NCI-H2171 (cell line): ENCODE measurements at places on chromosomes 3 and 15.

GRCh38 chr3:46749129-46749528 is 31.5 kb upstream of the PRSS50 start:
- DNase-seq, result no peak

DNA sequence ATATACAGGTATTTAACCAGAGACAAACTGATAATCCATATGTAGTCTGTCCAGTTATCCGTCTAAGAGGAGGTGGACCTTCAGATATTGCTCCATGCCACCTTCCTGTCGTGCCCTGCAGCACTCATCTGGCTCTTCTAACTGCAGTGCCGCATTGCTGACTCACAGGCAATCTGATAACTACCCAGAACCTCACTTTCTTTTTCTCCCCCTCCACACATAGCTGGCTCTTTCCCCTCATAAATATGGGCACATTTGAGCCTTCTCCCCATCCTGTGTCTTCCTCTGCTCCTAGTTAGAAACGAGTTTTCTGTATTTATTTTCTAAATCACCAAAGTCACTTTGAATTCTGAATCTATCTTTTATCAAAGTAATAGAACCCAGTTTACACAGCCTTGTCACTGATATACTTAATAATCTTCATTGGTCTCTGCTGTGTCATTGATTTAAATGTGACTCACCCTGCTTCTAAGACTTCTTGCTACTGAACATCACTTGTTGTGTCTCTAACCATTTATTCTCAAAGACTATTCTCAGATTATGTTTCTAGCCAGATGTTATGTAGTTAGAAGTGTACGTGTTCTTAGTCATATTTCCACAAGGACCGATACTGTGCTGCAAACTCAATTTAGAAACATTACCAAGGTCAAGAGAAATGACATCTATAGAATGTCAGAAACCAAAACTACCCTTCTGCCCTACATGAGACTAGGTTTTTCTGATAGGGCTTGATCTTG is 17.4 kb upstream of the KCNMB2 start:
- no peak for DNase-seq

GRCh38 chr15:49036650-49037545 is 9.3 kb downstream of the SECISBP2L start:
- DNase-seq, result no peak

- DNase-seq, result no peak
Measured at GRCh38 chr3:156530980-156531379, 23.9 kb downstream of the SSR3 start.
